Stimulated activated CD8-positive, alpha-beta memory T cell treated with anti-CD3 and anti-CD28 coated beads, Interleukin-7, amount 100 ng/mL, for 24 hours (primary cell): ENCODE measurements at places on chromosomes 2 and 18.

DNA sequence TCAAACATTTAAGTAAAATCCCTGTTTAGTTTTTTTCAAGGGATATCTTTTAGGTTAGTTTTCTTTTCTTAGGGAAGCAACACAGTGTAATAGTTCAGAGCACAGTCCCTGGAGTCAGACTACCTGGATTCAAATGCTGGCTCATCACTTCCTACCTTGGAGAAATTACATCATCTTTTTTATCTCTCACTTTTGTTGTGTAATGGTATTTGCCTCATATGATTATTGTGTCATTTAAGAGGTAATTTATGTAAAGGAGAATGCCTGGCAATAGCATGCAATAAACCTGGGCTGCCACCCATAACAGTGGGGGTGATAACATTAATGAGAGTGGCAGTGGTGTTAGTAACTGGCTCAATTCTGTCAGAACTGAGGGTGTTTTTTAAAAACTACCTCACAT is 26.3 kb downstream of the ERLEC1 start:
- no peak for DNase-seq

DNA sequence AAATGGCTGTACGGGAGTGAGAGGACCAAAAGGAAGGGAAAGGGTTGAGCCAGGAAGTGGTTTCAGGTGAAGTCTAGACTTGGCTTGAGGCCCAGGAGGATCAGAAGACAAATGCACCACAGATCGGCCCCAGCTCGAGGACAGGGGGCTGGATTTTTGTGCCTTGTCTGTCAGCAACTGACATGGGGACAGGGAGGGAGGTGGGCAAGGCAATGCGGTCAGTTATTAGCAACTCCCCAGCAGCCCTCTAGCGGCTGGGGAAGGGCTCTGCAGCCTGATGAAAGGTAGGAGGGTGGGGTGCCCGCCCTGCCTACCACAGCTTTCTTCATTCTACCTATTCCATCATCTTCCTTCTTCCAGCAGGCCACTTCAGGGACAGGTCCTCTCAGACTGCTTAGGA is 50.0 kb downstream of the CPO start:
- no peak for DNase-seq

DNA sequence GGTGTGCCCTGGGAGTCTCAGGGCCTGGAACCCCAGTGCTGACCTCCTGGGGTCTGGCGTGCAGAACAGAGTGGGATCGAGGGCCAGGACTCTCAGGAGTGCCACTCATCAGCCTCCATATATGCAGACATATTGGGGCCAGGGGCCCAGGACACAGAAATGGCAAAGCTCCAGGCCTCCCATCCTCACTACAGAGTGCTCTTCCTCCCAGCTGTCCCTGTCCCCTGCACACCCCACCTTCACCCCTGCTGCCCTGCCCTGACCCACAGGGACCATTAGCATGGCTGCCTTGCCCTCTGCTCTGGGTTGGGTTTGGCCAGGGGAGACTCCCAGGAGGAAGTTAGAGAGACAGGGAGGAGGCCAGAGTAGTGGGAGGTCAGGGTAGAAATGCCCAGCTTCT is 2.8 kb downstream of the TEX51 start:
- no peak for DNase-seq

DNA sequence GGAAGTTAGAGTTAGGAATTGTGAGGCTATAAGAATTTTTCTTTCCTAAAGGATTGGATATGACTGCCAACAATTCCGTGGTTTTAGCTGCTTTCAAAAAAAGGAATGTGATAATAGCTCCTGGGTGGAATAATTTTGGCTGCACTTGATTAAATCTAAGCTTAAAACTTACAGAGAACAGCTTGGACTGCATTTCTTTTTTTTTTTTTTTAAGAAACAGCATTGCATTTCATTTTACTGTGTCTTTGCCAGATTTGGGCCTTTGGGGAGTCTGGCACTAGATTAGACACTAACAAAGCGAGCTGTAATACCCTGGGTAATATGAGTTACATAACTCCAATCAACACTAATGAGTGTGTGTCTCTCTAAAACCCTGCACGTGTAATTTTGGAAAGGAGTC is 37.8 kb upstream of the ZNF397 start:
- DNase-seq = no peak
